ENCODE measurements at places on chromosomes 5 and 9. TPM values are rescaled to one million over a fixed set of nuclear protein-coding genes. Genes with fewer than 3 reads are reported as not detected.

The FOXB2 gene
- total RNA-seq: not detected

The CCNO gene
- 0.17 TPM for total RNA-seq

The SH3PXD2B gene
- total RNA-seq: 14.5 TPM

The FOXD1 gene
- 3.3 TPM for total RNA-seq

The KIF4B gene
- 0.09 TPM for total RNA-seq

The PAEP gene
- total RNA-seq: not detected

The NR6A1 gene
- 0.26 TPM for total RNA-seq

The TAF11L10 gene
- not detected for total RNA-seq

The C9orf78 gene
- total RNA-seq: 58.6 TPM

The OR1Q1 gene
- total RNA-seq: not detected

The NSG2 gene
- total RNA-seq: not detected

The CORO2A gene
- total RNA-seq: under 0.01 TPM

The GMCL2 gene
- not detected for total RNA-seq

The CDX1 gene
- total RNA-seq: not detected

The PCA3 gene
- 0.26 TPM for total RNA-seq

All from bronchial smooth muscle cell (primary cell).